ENCODE measurements at places on chromosomes 16 and 17. TPM values are rescaled to one million over a fixed set of nuclear protein-coding genes. Genes with fewer than 3 reads are reported as not detected.

The C1QL1 gene
- total RNA-seq, result 0.93 TPM

The ZP2 gene
- total RNA-seq, result not detected

The TVP23A gene
- total RNA-seq, result not detected

The GLIS2 gene
- total RNA-seq, result 5.6 TPM

The SCN4A gene
- not detected for total RNA-seq

The RCVRN gene
- total RNA-seq, result not detected

The SPATA22 gene
- not detected for total RNA-seq

The NPIPB6 gene
- total RNA-seq, result not detected

The SECTM1 gene
- total RNA-seq, result 7.0 TPM

The EMP2 gene
- total RNA-seq, result 17.7 TPM

The KRTAP1-1 gene
- not detected for total RNA-seq

The TAC4 gene
- total RNA-seq, result not detected

The EMC6 gene
- total RNA-seq, result 16.7 TPM

The KRT17 gene
- not detected for total RNA-seq

The KIF2B gene
- total RNA-seq, result not detected

The KRT27 gene
- total RNA-seq, result not detected

The SLC6A2 gene
- not detected for total RNA-seq

The CSHL1 gene
- total RNA-seq, result not detected

The PSME3IP1 gene
- 58.0 TPM for total RNA-seq

The TOM1L1 gene
- 3.9 TPM for total RNA-seq
